ENCODE measurements at places on chromosomes 12 and 14.

DNA sequence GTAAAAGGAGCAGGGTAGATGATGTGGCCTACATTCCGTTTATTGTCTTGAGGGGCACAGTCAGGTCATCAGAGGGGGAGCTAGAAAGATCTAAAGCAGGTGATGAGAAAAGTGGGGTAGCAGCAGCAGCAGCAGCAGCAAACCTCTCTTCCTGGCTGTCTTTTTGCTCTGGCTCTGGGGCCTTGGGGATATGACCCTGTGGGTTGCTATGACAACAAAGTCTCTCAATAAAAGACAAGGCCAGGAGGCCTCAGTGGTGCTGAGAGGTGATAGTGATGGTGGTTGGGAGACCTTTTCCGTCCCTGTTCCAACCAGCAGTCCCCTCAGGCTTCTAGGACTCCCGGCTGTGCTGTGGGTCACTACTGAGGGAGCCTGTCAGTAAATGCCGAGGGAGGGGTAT, 138.6 kb downstream of the SLC8A3 start:
- DNase-seq: no peak

- no peak for DNase-seq
Measured at GRCh38 chr12:110966081-110966760, 45.8 kb upstream of the MYL2 start.

GRCh38 chr14:74148705-74149104, 63.9 kb downstream of the LIN52 start:
- DNase-seq: no peak

DNA sequence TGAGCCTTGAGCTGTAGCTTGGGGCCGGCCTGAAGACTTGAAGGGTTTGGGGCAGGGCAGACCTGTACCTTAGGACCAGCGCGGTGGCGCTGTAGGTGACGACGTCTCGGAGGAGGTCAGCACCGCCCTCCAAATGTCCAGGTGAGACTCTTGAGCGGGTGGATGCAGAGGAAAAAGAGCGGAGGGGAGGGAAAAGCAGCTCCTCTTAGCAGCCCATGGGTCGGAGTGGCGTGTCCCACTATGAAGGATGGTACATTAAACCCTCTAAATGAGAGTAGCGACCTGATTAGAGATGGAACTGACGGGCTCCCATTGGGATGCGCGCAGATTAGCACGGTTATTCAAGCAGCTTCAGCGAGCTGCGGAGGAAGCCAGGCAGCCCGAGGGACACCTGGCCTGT, 77.0 kb upstream of the MAP1LC3B2 start:
- DNase-seq: no peak

- DNase-seq: no peak
Measured at GRCh38 chr12:2195085-2195484, 142.3 kb downstream of the CACNA1C start.

- DNase-seq: no peak
Measured at GRCh38 chr12:77796775-77797174, 33.9 kb upstream of the NAV3 start.

DNA sequence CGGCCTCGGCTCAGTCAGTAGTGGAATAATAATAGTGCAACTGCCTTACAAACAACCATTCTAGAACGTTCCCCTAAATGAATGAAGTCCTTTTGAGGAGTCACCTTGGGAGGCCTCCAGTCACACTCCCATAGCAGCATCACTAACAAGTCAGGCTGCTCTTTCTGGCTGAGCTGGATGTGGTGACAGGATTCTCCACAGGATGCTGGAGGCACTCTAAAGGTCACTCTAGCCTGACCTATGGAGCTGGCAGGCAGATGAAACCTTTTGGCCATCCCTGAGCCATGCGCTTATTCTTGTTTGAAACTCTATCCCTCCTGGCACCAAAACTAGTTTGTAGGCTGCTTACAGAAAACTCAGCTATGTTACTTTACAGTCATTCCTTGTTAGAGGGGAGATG, 17.9 kb upstream of the TFCP2 start:
- no peak for DNase-seq

DNA sequence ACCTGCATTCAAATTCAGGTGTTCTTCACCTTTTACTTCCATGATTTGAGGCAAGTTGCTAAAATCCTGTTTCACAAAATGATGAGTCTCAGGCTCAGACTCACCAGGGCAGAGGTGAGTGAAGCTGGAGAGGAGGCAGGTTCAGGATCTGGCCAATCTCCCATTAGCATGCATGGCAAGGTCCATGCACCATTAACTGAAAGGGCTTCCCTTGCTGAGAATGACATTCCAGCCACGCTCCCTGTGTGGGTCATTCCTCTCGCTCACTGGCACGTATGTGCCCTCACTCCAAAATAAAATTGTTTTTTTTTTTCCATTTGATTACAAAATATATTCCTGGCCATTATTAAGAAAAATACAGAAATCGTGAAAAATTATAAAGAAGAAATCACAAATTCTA, 257.6 kb downstream of the C12orf75 start:
- no peak for DNase-seq

GRCh38 chr12:12376646-12377448, 20.0 kb downstream of the BORCS5 start:
- no peak for DNase-seq

- DNase-seq: no peak
Measured at GRCh38 chr12:40903040-40903439, 210.8 kb downstream of the CNTN1 start.

DNA sequence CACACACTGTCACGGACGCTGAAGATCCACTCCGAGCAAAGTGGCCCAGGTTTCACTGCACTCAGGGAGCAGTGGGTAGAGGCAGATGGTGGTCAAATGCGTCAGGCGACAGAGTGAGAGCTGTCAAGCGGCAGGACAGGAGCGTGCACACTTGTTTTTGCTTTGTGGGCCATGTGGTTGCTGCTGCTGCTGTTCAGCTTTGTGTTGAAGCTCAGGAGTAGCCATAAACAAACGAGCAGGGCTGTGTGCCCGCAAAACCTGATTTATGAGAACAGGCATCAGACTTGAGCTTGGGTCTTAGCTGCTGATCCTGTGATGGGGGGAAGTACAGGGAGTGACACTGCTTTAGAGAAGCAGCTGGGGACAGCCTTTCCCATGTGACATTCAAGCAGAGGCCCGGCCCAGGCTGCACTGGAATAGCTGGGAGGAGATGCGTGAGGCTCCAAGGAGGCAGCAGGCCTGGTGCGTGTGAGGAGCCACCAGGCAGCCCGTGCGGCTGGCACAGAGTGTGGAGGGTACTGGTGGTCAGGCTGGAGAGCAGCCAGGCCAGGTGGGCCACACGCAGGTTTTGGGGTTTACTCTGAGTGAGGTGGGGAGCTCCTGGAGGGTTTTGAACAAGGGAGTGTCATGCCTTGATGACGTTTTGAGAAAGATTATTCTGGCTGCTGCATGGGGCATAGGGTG, 31.1 kb upstream of the ASPG start:
- no peak for DNase-seq

DNA sequence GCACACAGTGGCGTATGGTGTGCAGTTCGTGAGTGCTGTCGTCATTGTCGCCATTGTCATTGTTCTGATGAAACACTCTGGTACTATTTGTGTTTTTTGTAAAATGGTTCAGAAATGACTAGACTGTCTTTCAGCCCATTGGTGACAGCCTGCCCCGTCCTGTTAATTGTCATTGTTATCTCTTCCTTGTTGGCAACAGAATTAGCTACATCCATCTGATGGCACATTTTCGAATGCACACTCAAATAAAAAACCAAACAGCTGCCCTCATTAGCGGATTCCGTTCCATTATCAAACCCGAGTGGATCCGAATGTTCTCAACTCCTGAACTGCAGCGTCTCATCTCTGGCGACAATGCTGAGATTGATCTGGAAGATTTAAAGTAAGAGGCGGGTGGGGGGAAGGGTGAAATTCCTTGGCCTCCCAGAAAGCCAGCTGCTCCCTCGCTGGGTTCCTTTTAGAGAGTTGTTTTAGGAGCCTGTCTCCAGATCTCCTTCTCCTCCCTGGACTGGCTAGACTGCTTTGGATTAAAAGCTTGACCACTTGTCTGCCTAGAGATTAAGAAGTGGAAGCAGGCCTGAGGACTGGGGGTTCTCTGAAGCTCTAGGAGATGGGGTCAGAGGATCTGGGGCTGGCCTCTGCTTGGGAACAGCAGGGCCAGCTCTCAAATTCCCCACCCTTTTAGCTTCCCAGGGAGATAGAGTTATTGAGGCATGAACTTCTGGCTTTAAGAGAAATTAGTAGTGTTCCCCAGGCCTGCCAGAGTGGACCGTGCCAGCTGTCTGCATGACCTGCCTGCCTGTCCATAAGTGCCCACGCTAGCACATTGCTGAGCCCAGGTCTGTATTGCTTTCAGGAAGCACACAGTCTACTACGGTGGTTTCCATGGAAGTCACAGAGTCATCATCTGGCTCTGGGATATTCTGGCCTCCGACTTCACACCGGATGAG, 43.3 kb downstream of the MMAB start:
- no peak for DNase-seq

GRCh38 chr14:53953002-53953827, 3.4 kb downstream of the BMP4 start:
- DNase-seq: peak; percentile 78

- DNase-seq: no peak
Measured at GRCh38 chr12:19138551-19138950, 9.0 kb downstream of the PLEKHA5 start.

GRCh38 chr14:49959822-49960408, 67.0 kb downstream of the ARF6 start:
- DNase-seq: no peak

- DNase-seq: no peak
Measured at GRCh38 chr14:104016873-104017650, 68.4 kb upstream of the ASPG start.

DNA sequence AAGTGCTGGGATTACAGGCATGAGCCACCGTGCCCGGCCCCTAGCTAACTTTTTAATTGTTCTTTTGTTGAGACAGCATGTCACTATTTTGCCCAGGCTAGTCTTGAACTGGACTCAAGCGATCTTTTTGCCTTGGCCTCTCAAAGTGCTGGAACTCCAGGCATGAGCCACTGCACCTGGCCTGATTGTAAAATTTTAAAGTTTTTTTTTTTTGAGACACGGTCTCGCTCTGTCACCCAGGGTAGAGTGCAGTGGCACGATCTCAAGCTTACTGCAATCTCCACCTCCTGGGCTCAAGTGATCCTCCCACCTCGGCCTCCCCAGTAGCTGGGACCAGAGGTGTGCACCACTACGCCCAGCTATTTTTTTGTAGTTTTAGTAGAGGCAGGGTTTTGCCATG, 79.1 kb upstream of the SINHCAF start:
- DNase-seq: no peak

DNA sequence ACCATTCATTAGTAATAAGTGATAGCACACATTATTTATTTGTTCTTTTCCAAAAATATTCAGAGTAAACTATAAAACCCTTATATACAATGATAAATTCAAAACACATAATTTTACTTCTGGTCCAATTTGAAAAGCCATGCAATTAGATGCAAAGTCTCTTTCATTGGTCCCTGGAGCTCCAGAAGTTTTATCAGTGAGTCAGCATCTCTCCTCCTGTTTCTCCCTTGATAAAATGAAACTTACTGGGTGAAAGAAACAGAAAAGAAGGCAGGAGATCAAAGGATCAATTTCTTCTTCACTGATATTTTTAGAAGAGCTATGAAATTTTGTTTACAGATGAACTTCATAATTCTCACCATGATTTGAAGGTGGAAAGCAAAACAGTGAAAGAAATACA, 47.5 kb downstream of the IFNG start:
- no peak for DNase-seq

- no peak for DNase-seq
Measured at GRCh38 chr12:92396647-92397252, 251.1 kb upstream of the BTG1 start.

DNA sequence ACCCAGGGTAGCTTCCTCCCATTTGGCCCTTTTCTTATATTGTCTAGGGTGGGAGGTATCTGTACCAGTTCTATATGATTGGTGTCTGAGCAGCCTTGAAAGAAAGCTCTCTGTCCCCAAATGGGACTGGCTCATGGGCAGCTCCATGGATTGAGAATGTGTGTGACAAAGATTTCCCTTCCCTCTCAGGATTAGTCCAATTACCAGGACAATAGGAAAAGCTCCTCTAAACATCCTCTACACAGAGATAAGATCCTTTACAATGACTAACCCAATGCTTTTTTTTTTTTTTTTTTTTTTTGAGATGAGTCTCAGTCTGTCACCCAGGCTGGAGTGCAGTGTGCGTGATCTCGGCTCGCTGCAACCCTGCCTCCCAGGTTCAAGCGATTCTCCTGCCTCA, 112.1 kb downstream of the SLC35F4 start:
- DNase-seq: no peak

DNA sequence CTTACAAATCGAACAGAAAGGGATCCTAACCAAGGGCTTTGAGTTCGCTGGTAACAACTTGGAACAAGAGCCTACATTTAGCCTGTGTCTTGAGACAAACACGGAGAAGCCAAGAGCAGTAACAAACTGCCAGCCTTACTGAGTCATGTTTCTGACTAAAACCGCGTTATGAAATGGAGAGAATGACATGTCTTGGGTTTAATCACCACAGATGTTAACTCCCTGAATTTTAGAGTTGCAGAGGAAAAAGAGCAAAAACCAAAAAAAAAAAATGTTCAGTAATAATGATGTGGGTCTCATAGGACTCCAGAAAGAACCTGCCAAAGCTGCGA, 1.0 kb downstream of the BLTP3B start:
- peak; percentile 67 for DNase-seq
